ENCODE measurements at places on chromosomes 3 and 15.
A peak's percentile ranks its signal among the peaks of the same experiment; 100 is the strongest.

- DNase-seq, result no peak
Observed at GRCh38 chr3:188242436-188243123, 88.6 kb downstream of the LPP start.

- no peak for DNase-seq
Observed at GRCh38 chr15:87522997-87523396, 733.5 kb downstream of the NTRK3 start.

DNA sequence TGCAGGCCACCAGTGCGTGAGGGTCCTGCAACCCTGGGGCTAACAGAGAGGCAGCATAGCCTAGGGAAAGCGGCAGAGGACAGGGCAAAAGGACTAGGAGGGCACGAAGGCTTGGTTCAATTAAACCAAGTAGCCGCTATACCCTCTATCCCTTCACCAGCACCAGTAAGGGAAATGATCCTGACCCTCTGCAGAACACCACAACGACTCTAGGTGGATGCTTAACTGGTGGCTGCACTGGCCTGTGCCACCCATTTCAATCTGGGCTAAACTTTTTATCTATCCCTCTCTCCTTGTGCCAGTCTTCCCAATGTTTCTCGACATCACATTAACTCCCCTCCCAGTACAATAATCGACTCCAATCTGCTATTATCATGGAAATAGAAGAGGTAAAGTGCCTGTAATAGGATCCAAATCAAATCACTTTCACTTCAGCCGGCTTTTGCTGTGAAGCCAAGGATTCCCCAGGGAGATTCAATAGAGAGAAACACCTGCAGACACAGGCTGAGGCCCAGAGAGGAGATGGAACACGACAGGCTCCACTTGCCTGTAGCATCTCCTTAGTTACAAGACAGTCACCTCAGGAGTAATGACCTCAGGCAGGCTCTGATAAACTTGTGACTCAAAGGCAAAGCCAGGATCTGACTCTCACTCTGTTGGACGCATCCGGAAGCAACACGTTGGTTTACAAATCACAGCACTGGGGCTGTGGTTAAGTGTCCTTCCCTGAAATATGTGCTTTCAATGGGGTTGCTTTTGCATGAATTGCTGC lies 791.6 kb upstream of the ARRDC4 start:
- DNase-seq, result no peak

- DNase-seq, result no peak
Observed at GRCh38 chr3:62154457-62155148, 218.7 kb downstream of the FEZF2 start.

DNA sequence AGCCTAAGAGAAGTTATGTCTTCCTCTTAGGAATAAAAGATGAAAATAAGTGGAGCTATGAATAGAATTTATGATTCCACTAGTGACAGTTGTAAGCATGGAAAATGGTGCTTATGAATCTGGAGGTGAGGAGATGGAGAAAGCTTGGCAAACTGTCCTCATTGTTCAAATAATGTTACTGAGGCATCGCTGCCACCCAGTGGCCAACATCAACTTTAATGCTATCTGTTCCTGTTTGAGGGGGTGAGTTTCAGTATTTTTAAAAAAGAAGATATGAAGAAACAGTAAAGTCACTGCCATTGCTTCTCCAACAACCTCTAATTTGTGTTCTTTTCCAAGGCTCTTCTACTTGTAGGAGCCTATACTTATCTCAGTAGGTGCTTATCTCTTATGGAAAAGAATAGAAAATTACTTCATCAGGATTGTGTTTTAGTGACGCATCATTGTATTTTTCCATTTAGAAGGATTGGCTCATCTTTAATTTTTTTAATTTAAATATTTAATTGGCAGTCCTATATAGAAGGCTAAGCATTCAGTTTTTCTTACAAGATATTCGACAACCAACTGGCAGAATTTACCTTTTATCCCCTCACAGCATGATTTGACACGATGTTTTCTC lies 260.4 kb upstream of the P2RY1 start:
- DNase-seq, result no peak

DNA sequence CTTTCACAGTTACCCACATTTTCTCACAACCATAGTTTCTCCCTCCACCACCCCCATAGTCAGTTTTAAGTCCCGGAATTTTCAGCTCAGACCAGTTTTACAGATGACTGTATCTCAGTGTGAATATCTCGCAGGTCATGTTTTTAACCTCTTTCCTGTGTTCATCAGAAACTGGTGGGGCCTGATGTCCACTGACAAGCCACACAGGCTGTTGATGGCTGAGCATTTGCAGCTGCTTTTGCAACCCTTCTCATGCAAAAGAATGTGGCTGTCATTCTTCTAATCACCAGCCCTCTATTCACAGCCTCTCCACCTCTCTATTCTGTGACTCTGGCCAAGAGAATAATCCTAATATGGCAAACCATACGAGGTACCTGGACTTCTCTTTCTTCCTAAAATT lies 8.5 kb downstream of the GYG1 start:
- no peak for DNase-seq

GRCh38 chr3:16317561-16317945 lies 52.5 kb downstream of the OXNAD1 start:
- DNase-seq, result no peak

DNA sequence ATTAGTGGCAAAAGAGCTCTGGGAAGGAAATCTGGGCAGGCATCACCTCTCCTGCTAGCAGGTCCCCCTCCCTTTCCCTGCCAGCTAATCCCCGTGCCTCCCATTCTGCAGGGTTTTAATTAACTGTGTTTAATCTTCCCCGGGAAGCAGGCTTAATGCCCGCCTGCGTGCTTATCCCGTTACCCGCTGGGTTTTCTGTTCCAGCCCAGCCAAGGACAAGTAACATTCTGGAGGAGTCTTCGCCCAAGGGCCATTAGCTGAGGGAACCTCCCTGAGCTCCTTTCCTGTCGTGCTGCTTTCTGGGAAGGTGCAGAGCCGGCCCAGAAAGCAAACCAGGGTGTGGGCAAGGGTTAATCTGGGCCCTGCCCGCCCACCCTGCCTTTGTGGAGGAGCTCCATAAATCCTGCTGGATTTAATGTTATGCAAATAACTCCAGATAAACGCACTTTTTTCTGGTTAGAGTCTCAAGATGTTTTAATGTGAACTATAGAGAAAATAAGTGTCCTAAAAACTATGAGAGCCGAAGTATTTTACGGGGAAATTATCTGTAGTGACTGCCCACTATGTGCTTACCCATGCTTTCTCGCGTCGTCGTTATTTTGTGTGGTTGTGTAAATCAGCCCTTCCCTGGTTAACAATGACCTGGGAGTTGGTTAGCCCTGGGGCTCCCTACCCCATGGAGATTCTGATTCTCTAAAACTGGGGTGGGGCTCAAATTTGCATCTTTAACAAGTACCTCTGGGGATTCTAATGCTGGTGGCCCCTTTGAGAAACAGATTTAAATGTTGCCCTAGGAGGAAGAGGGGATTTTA lies 25.9 kb downstream of the TRIM71 start:
- no peak for DNase-seq

GRCh38 chr15:59996298-59997041 lies 7.6 kb upstream of the FOXB1 start:
- peak; percentile 44 for DNase-seq

DNA sequence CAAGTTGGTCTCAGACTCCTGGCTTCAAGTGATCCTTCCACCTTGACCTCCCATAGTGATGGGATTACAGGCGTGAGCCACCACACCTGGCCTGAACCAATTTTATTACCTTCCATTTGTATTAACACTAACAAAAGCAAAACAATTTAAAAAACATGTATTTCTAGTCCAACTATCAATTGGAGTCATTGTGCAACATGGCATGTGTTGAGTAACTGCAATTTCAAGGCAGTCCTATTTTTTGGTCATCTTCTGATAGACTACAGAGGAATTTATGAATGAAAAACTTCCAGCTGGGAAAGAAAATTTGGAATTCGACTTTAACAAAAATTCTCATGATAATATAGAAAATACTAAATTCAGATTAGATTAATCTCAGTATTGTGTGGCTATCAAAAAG lies 16.8 kb downstream of the SPTSSB start:
- DNase-seq, result no peak

GRCh38 chr3:134350861-134351311 lies 23.4 kb downstream of the AMOTL2 start:
- no peak for DNase-seq

GRCh38 chr3:147680837-147681483 lies 271.8 kb downstream of the ZIC1 start:
- no peak for DNase-seq

- DNase-seq, result no peak
Observed at GRCh38 chr3:5195605-5196004, 8.1 kb downstream of the EDEM1 start.

Measured in right forelimb (tissue), 1 donor.